ENCODE measurements at places on chromosomes 6 and 20.

DNA sequence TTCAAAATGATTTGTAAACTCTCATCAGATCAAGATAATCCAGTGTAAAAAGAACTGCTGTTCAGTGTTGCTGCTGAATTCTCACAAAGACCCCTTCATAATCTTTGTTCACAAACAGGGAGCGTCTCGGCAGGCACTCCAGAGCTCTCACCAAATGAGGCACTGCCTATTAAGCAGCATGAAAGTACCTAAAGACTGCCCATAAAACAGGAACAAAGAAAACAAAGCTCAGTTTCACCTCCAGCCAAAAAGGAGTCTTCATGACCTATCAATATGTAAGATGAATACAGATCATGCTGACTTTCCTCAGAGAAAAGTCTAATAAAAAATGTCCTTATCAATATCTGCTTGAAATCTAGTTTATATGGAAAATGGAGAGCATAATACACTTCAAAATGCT lies 41.8 kb downstream of the GPR63 start:
- no peak for DNase-seq

DNA sequence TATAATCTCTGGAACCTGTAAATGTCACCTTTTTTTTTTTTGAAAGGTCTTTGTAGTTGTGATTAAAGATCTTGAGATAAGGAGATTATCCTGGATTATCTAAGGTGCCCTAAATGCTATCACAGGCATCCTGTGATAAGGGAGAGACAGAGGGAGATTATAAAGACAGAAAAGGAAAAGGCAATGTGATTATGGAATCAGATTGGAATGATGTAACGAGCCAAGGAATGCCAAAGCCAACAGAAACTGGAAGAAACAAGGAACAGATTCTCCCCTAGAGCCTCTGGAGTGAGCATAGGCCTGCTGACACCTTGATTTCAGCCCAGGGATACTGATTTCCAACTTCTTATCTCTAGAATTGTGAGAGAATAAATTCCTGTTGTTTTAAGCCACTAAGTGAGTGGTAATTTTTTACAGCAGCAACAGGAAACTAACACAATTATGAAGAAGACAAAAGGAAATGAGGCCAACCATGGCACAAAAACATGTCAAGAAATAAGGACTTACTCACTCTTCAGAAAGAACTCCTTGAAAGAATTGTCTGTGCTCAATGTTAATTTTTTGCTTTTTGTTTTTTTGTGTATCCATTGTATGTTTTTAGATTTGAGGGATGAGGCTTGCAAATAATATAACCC lies 82.7 kb downstream of the CFAP61 start:
- no peak for DNase-seq

GRCh38 chr6:170031684-170032121 lies 259.2 kb downstream of the DLL1 start:
- DNase-seq, result no peak

- no peak for DNase-seq
These were observed 19.6 kb upstream of the SYNCRIP start for GRCh38 chr6:85662251-85662650.

DNA sequence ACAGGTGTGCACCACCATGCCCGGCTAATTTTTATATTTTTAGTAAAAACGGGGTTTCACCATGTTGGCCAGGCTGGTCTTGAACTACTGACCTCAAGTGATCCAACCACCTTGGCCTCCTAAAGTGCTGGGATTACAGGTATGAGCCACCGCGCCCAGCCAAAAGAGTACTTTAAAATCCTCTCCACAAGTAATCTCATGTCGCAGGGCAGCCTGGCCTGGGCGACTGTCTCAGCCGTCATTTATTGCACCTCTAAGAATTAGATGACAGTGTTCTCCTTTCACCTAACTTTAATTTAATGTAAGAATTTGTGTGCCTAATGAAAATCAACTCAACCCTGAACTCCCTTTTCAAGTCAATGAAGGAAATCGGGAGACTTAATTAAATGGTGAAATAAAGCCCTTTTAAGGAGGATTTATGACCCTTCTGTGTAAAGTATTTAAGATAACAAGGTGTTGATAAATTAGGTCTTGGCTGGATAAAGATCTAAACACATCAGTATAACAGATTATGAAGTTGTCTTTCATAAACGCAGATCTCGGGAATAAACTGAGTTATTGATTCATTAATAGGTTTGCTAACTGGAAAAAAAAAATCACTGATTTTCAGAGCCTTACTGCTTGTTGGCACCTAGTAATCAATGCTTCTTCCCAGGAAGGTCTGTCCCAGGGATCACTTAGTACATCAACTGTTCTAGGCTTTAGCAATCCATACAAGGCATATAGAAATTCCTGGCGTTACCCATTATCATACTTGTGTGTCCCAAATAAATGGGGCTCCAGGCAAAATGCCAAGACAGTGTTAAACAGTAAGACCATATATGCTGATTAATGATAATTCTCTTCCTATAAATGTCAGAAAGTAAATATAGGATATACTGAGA lies 209.3 kb downstream of the GMDS start:
- no peak for DNase-seq

DNA sequence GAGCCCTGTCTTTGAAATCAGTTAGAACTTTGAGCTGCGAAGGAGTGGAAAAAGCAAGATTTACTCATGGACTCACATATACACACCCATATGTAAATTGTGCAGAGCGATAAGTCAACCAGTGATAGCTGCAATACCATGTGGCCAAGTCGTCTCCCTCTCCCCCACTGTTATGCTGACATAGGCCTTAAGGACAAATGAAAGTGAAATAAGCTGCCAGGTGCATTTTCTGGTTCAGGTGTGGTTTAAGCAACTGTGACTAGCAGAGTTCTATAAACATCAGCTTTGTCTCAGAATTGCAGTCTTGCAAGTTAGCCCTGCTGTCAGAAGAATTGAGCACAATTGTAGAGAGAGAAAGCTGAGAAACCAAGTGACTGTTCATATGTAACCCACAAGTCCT lies 9.6 kb downstream of the FAM83B start:
- no peak for DNase-seq

GRCh38 chr20:45368221-45368980 lies 5.4 kb downstream of the SYS1 start:
- peak; percentile 28 for DNase-seq

- DNase-seq, result no peak
These were observed 1.1 kb upstream of the RNF182 start for GRCh38 chr6:13923527-13924145.

DNA sequence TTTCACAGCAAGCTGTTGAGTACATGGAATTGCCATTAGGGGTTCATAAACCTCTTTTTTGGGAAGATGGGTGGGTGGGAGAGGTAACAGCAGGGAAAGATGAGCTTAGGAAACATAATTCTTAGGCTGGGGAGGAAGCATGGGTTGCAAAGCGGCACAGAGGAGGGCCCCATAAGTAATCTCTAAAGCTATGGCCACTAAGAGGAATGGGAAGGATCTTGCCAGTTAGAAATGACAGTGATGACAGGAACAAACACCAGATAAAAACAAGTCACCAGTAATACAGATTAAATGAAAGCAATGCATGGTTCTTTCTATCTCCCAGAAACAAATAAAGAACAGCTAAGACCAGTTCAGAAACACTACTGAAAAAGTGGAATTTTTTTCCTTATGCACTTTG lies 31.0 kb upstream of the PRELID3B start:
- no peak for DNase-seq

DNA sequence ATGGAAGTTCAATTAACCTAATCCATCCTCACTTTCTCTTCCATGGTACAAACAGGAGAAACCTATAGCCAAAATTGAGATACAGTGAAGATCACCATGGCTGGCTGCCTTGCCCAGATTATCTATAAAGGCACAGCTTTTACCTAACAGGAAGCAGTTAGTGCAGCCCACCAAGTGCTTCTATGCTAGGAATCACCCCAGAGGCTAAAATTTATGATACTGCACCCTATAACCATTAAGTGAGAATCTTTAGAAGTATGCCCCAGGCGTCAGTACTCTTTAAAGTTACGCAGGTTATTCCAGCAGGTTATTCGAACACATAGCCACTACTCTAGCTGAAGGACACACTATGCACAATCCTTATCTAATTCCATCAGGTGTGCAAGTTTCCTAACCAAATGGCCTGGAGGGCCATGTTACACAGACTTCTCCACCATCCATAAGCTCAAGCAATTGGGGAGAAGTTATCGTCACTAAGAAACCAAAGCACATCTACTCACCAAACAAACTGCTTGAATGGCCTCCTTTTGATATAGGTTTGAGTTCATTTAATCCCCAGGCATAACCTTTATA lies 43.1 kb downstream of the MAN1A1 start:
- no peak for DNase-seq

DNA sequence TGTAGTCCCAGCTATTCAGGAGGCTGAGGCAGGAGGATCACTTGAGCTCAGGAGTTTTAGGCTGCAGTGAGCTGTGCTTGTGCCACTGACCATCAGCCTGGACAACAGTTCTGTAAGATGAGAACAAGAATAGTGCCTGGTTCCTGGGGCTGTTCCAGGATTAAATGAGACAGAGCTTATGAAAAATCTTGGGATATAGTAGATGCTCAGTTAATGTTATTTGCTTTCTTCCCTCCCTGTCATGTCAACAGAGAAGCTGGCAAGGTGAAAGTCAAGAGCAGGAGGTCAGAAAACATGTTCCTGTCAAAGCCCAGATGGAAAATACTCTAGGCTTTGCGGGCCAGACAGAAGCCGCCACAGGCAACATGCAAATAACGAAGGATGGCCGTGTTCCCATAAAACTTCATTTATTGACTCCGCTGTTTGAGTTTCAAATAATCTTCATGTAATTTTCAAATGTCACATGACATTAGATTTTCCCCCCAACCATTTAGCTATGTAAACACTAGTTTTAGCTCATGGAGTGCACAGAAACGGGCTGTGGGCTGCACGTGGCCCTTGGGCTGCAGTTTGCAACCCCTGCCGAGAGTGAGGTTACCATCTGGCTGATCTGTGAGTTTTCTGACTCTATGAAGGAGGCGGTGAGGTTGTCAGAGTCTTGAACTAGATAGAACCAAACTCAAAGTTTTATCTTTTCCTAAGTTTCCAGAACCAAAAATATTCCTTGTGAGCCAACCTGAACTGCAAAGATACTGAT lies 63.4 kb upstream of the PMEPA1 start:
- DNase-seq, result no peak

DNA sequence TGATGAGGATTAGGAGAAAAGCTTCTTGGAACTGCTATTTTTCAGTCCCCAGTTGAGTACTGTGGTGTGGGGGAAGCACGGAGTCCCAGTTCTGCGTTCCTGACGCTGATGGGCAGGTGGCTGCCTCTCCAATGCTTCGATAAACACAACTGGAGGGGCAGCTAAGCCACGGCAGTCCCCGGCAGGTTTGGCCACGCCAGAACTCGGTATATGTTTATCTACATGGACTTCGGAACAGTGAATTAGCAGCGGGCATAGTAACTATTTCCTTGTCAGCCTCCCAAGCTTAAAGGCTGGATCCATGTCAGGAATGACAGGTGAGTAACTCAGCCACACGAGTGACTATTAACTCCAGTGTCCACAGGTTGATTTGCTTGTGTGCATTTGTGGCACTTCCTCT lies 354.4 kb downstream of the ZFAND3 start:
- no peak for DNase-seq

DNA sequence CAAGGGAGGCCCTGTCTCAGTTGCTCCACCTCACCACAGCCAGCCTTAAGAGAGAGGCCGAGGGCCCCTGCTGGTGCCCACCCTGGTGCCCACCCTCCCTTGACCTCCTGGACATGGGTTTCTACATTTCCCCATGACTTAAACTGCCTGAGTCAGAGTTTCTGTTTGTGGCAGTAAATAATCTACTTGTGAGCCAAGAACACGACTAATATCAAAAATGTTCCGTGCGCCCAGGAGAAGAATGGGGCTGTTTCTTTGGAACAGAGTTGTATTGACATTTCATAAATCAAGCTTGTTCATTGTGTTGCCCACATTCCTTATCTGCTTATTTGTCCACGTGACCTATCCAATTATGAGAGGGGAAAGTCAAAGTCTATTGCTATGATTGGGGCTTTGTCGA lies 143.5 kb downstream of the ANKRD60 start:
- no peak for DNase-seq

DNA sequence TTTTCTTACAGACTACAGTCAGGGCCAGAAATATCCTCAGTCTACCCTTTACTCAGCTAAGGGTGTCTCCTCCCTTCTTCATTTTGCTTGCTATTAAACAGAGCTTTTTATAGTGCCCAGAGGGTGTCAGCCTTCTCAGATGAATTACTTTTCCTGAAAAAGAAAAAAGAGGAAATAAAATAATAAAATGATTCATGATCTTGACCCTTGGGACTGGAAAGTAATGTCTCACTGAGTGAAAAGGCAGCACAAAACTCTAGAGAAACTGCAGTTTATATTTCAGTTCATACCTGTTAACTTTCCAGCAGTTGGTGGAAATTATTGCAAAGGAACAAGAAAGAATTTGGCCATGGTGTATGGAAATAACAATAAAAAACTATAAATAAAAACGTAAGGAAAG lies 170.6 kb downstream of the IBTK start:
- no peak for DNase-seq

GRCh38 chr6:14211562-14211942 lies 94.0 kb downstream of the CD83 start:
- no peak for DNase-seq

DNA sequence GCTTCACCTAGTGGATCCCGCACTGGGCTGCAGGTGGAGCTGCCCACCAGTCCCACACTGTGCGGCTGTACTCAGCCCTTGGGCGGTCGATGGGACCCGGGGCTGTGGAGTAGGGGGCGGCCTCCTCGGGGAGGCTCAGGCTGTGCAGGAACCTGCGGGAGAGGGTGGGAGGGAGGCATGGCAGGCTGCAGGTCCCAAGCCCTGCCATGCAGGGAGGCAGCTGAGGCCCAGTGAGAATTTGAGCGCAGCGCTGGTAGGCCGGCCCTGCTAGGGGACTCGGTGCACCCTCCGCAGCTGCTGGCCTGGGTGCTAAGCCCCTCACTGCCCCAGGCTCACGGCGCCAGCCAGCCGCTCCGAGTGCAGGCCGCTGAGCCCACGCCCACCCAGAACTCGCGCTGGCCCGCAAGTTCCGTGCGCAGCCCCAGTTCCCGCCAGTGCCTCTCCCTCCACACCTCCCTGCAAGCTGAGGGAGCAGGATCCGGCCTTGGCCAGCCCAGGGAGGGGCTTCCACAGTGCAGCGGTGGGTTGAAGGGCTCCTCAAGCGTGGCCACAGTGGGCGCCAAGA lies 1407.6 kb downstream of the EPHA7 start:
- no peak for DNase-seq

GRCh38 chr6:167350731-167351655 lies 26.1 kb downstream of the TTLL2 start:
- peak; percentile 76 for DNase-seq

- DNase-seq, result no peak
These were observed 445.0 kb downstream of the UTRN start for GRCh38 chr6:144730088-144730645.

- no peak for DNase-seq
These were observed 1042.7 kb downstream of the EPHA7 start for GRCh38 chr6:92376691-92377090.

GRCh38 chr6:88565409-88565811 lies 398.0 kb downstream of the RNGTT start:
- DNase-seq, result no peak
